ENCODE measurements at places on chromosomes 1 and 21.

DNA sequence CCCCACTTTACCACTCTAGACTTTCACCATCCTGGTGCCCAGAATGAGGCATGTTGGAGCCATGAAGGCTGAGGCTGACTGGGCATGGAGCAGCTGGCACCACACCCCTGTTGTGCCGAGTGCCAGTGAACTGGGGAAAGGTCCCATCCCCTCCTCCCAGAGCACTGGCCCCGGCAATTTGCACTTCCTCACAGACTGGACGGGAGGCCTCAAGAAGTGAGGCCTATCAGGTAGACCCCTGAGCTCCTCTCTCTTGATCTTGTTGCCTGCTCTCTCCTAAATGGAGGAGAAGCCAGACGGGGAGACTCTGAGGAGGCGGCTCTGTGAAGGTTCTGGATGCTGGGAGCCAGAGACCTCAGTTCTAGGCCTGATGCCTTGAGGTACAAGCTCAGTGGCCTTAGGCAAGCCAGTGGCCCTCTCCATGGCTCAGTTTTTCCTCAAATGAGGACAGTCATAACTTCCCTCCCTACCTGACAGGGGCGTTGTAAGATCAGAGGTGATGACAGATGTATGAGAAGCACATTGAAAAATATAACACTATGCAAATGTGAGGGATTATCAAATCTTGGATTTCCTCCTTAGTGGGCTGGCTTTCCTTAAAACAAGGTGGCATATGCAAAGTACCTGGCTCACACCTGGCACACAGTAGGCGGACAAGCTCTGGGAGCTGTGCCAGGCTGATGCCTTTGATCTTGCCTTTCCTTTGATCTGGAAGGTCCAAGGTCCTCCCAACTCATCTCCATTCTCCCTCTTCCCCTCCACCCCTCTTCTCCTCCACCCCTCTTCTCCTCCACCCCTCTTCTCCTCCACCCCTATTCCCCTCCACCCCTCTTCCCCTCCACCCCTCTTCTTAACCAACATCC, 6.7 kb downstream of the GRHL3 start:
- no peak for DNase-seq

GRCh38 chr21:35945089-35945671, 115.1 kb downstream of the SETD4 start:
- DNase-seq, result no peak

- no peak for DNase-seq
Measured at GRCh38 chr1:27403931-27404330, 11.5 kb downstream of the GPR3 start.

- no peak for DNase-seq
Measured at GRCh38 chr1:10216090-10216749, 5.8 kb downstream of the KIF1B start.

DNA sequence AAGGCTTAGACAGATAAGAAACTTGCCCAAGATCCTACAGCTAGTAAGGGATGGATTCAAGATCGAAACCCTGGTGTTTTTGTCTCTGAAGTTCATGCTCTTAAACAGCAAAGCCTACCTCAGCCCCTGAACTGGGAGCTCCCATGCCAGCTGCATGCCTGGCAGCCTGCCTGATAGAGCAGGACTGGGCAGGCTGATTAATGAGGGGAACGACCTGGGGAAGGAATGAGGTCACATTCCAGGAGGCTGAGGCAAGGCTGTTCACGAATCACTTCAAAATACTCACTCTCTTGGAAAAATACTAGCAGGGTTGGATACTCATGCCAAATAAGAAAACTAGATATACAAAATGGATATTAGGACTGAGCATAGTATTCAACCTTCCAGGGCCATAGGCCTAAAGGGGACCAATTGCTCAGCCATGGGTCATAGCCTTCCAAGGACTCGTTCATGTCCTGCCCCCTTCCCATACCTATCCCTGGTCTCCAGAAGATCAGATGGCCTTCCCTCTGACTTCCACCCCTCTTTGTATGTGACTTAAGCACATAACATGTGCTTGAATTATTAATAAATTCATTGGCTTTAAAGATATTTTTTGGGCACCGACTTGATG, 15.6 kb upstream of the TACSTD2 start:
- DNase-seq, result no peak

DNA sequence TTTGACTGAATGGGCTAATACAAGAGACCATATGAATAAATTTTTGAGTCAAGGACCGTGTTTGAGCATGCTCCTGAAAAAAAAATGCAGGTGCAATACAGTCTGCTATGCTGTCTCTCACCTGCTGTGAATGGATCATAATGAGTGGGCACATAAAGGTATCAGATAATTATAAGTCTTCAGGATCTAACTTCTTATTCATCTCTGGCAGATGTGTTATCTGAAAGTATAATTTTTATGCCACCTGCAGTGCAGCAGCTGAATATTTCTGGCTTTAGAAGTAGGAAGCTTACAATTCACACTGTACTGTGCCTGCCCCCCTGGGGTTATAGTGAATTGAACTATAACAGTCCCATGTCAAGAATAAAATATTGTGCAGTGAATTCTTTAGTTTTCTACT, 333.3 kb downstream of the MRPL39 start:
- DNase-seq, result peak; percentile 26

DNA sequence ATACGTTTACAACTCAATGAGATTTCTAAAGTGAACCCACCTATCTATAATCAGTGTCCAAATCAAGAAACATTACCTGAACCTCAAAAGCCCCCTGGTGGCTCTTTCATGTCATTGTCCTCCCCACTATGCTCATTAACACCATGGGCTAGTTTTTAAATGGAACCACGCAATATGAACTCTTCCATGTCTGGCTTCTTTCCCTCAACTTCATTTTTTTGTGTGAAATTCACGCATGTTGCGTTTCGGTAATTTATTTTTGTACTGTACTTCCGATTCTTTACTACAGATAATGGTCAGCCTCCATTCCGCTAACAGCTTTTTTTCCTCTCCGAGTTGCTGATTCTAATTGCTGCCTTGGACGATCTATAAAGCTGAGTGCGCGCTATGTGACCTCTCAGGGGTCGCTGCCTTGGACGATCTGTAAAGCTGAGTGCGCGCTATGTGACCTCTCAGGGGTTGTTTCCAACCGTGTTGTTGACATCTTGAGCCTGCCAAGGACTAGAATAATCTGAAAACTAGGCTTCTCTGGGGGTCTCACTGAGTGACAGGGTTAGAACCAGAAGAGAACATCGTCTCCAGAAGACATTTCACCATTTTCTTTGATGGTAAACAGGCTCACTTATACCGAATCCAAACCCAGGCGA, 1.1 kb upstream of the CACYBP start:
- DNase-seq, result peak; percentile 36

DNA sequence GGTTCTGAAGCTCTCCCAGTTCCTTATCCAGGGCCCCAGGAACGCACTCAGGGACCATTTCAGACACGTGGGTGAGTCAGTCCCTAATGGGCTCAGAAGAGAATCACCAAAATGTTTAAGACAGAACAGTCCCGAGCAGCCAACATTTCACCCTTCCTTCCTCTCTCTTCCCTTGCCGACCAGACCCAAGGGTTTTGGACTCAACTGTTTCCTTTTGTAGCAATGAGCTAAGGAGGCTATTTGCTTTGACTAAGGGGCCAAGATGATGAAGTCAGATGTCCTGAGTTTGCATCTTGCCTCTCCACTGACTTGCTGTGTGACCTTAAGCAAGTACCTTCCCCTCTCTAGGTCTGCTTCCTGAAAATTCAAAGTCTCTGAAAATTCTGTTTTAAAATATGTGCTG, 472.3 kb upstream of the VAMP3 start:
- no peak for DNase-seq

- DNase-seq, result no peak
Measured at GRCh38 chr1:43269627-43270375, at the start of gene TMEM125. TMEM125 (plus strand) TSS chr1:43269983; CDS start chr1:43272723, 2,740 bp downstream.

DNA sequence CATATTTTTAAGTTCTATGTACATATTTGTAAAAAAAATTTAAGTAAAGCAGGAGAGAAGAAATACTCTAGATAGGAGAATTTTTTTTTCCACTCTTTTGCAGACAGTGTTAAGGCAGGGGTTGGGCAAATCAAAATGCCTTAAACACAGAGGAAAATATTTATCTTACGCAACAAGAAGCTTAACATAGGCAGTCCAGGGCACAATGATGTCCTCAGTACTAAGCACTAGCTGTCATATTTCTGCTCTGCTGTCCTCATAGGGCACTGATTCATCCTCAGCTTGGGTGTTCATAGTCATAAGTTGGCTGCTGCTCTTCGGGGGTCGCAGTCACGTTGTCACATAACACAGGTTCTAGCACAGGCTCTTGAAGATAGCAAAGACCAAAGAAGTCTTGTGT, 247.4 kb downstream of the PTBP2 start:
- no peak for DNase-seq

DNA sequence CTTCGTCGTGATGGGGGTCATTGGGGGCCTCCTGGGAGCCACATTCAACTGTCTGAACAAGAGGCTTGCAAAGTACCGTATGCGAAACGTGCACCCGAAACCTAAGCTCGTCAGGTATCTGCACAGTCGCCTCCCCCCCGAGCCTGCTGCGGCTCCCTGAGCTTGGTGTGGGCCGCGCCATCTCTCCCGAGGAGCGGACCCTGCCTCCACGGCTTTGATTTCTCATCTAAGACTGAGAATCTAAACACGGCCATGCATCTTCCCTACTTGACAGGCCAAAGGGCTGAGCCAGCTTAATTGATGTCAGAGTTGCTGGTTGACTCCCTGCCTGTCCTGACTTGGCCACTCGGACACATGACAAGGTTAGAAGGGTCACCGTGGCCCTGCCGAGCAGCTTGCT, 19.1 kb downstream of the NPPA start:
- no peak for DNase-seq

DNA sequence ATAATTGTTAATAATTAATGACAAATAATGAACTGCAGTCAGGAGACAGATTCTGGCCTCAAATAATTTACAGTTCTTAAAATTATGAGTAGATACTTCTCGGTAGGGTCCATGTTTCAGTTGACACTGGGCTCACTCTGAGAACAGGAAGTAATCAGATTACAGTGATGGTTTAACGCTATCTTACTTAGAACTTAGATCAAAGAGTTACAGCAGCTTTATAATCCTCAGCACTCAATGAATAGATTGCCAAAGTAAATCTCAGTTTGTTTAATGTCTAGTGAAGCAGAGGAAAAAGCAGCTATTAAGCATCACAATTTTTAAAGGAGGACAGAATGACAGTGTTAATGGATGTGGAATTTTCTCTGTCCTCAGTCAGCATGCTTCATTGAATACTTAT, 79.6 kb downstream of the PDE4B start:
- no peak for DNase-seq

GRCh38 chr1:31871703-31872102, 55.9 kb upstream of the SPOCD1 start:
- DNase-seq, result no peak

DNA sequence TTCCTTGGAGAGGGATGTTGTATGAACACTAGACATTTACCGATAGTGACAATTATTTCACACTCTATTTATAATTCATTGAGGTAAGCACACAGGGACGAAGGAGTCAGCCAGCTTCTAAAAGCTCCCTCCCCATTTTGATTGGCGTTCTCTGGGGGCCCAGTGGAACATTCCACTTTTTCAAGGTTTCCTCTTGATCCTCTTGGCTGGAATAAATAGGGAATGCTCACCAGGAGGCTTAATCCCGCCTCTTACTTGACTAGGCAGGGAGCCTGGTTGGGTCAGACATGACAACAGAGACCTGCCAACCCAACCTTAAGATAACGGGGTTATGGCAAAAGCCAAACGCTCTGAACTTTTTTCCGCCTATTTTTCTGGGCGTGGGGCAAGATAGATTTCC, 974 bp downstream of the ACTN2 start:
- DNase-seq, result no peak

DNA sequence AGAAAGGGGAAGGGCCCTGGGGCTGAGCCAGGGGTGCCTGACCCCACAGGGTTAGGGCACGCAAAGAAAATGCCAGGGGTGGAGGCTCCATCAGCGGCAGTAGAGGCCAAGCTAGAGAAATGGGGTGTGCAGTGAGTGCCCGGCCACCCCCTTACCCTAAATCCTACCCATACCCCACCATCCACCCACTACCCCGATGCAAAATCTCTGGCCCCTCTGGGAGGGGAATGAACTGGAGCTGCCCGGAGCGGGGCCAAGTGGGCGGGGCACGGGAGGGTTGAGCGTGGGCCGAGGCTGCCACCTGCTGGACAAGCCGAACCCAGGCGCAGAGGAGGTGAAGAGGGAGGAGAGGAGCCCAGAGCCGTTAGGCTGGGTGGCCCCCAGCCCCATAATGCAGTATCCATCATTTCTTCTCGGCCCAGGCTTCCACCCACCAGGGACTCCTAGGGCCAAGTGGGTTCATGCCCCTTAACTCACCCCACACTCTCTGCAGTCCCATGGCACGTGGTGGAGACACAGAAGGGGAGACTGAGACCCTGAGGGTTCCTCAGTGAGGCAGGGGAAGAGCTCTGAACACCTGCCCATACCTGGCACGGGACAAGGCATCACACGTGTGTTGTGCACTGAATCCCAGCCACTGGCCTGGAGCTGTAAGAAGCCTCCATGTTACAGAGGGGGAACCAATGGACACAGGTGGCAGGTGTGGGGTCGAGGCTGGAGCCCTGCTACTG, 1.4 kb upstream of the C1QC start:
- DNase-seq, result no peak

DNA sequence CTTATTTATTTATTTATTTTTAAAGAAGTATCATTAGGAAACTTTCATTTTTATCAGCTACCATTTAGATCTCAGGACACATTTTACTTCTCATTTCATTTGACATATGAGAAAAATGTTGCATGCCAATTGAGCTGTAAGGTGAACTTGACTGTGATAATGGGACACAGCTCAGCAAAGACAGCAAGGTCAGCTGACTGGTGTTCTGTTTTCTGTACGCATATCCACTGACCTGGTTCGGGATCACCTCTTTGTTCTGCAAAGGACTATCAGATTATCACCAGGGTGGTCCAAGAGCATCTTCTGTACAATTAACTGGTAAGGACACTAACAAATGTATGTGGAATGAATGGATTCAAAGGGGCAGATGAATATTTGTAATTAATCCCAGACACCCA, 51.9 kb downstream of the TEX35 start:
- no peak for DNase-seq

- no peak for DNase-seq
Measured at GRCh38 chr21:45998276-45998701, 16.7 kb downstream of the COL6A1 start.

DNA sequence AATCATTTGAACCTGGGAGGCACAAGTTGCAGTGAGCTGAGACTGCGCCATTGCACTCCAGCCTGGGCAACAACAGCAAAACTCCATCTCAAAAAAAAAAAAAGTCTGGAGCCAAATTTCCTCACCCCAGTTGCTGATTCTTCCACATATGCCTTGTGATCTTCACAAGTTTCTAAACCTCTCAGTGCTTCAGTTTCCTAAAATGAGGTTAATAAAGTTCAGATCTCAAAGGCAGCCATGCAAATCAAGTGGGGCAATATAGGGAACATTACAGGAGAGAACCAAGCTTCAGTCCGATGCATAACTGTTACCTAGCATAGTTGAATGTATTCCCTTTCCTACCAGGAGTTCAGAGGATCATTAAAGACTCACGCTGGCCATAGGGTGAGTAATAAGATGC, 4.8 kb downstream of the ITLN1 start:
- no peak for DNase-seq

GRCh38 chr1:83742446-83742845, 256.5 kb downstream of the TTLL7 start:
- no peak for DNase-seq

GRCh38 chr1:116844775-116845174, 64.9 kb upstream of the PTGFRN start:
- DNase-seq, result no peak
